ENCODE measurements at places on chromosomes 7 and 10. TPM values are rescaled to one million over a fixed set of nuclear protein-coding genes. Genes with fewer than 3 reads are reported as not detected.

The CTAGE15 gene
- 2.2 TPM for total RNA-seq

The ADAM12 gene
- 3.3 TPM for total RNA-seq

The PKD1L1 gene
- 0.82 TPM for total RNA-seq

The STRIP2 gene
- 0.88 TPM for total RNA-seq

DNA sequence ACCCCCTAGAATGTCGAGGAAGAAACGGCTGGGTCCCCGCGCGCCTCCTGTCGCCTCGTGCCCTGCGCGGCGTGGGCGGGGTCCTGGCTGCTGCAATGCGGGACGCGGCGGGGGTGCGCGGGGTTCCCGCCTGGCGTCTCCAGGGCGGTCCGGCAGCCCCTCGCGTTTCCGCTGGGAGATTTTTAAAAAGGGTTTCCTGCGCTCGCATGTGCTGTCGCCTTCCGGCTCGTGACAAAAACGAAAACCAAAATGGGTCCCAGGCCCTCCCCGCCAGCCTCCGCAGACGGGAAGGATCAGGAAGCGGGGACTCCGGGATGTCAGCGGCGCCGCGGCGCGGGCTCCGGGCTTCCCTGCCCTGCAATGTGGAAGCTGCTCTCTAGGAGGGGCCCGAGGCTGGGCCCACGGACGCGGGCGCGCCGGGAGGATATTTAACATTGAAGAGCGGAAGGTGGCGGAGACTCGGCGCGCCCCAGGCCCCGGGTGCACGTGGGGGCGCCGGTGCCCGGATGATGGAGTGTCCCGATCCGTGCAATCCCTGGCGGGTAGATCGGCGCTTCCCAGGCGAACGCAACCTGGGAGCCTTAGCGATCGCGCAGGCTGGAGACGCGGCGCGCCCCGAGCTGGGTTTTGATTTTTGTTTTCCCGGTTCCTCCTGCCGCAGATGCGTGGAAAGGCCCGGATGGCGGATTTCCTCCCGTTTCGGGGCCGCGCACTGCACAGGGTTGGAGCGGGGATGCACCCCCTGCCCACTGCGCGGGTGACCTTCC lies 1.0 kb downstream of the PFKP start:
- peak overlapping the region; percentile 76 for H3K4me3 ChIP-seq
- H3K27me3 ChIP-seq: no peaks in the 10 kb centered on the region
- peak overlapping the region; percentile 72 for H3K27ac ChIP-seq

- no peaks in the 10 kb centered on the region for H3K36me3 ChIP-seq
- DNase-seq: no peak
- H3K27ac ChIP-seq: no peak overlapping the region
- H3K27me3 ChIP-seq: no peaks in the 10 kb centered on the region
- H3K4me3 ChIP-seq: no peak overlapping the region
Measured at GRCh38 chr7:87513735-87514335, 38.4 kb upstream of the ABCB4 start.

GRCh38 chr7:4775848-4776623 lies 613 bp downstream of the AP5Z1 start:
- H3K27me3 ChIP-seq: no peaks in the 10 kb centered on the region
- H3K4me3 ChIP-seq: peak overlapping the region; percentile 94

The SYT15 gene
- 12.7 TPM for total RNA-seq

GRCh38 chr10:95237376-95238170 lies 43.5 kb downstream of the ACSM6 start:
- no peaks in the 10 kb centered on the region for H3K4me1 ChIP-seq
- peaks cover 6% of the 10 kb centered on the region for H3K36me3 ChIP-seq
- no peak for DNase-seq
- no peaks in the 10 kb centered on the region for H3K27me3 ChIP-seq
- H3K27ac ChIP-seq: no peak overlapping the region
- H3K4me3 ChIP-seq: no peak overlapping the region

GRCh38 chr10:18498998-18499397 lies 152.4 kb downstream of the NSUN6 start:
- DNase-seq: no peak
- H3K4me1 ChIP-seq: no peaks in the 10 kb centered on the region
- no peak overlapping the region for H3K27ac ChIP-seq
- no peaks in the 10 kb centered on the region for H3K27me3 ChIP-seq
- H3K4me3 ChIP-seq: no peak overlapping the region
- no peaks in the 10 kb centered on the region for H3K36me3 ChIP-seq

The NPY4R2 gene
- total RNA-seq: not detected

DNA sequence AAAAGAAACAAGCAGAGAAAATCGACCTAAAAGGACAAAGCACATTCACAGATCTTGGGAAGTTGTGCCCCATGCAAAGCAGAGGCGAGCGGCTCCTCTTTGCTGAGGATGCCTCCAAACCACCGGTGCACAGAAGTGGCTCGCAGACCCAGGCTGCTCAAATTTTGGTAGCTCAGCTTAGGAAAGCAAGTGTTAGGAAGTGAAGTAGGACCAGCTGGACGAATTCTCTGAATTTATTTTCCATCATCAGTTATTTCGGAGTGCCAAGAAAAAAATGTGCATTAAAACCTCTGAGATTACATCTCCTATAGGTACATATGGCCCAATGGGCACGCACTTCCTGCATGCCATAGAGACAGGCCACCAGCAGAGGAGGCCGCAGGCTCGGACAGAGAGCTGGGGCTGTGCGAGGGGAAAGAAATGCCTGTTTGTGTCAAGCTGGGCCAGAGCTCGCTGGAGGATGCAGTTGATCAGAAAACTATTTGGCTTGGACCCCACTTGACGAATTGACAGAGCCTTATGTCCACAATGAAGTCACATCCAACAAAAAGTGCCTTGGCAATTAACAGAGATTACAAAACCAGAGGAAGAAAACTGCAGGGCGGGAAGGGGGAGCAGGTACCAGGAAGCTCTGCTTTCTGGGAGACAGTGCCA lies 122.3 kb upstream of the LYZL2 start:
- no peaks in the 10 kb centered on the region for H3K4me1 ChIP-seq
- H3K27ac ChIP-seq: no peak overlapping the region
- DNase-seq: no peak
- no peaks in the 10 kb centered on the region for H3K27me3 ChIP-seq
- H3K4me3 ChIP-seq: no peak overlapping the region
- no peaks in the 10 kb centered on the region for H3K36me3 ChIP-seq

DNA sequence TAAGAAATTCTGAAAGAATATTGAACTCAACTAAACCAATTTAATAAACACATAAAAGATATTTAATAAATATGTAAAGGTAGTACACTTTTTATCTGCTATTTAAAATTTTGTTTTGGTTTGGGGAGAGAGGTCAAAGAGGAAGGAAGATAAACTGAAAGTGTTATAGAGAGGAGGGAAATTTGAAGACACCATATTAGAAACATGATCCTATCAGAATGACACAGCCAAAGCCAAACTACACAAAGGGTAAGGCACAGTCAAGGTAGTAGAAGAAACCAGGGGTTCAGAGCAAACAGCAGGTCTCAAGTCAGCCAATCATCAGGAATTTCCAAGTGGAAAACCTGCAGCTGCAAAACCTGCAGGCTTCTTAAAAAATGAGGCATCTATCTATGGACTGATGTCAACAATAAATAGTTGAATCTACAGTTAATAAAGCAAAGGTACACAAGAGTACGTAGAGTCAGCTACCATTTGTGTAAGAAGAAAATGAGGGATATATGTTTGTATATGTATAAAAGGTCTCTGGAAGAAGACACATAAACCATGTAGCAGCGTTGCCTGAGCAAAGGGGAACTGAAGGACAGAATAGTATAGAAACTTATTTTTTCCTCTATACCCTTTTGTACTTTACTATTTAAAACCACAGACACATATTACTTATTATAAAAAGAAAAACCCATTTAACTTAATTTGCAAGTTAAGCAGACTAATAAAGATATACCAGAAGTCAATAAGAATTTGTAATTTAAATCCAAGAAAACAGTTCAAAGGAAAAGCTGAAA lies 10.0 kb downstream of the ZNF800 start:
- H3K36me3 ChIP-seq: peaks cover 3% of the 10 kb centered on the region
- no peaks in the 10 kb centered on the region for H3K27me3 ChIP-seq
- no peak overlapping the region for H3K27ac ChIP-seq
- DNase-seq: no peak
- no peaks in the 10 kb centered on the region for H3K4me1 ChIP-seq
- no peak overlapping the region for H3K4me3 ChIP-seq

- peak; percentile 40 for DNase-seq
- H3K27me3 ChIP-seq: no peaks in the 10 kb centered on the region
- no peak overlapping the region for H3K27ac ChIP-seq
- peaks cover 6% of the 10 kb centered on the region for H3K4me1 ChIP-seq
- no peak overlapping the region for H3K4me3 ChIP-seq
Measured at GRCh38 chr7:66265566-66265965, 60.4 kb downstream of the TPST1 start.

- H3K27me3 ChIP-seq: no peaks in the 10 kb centered on the region
- H3K36me3 ChIP-seq: no peaks in the 10 kb centered on the region
- H3K4me1 ChIP-seq: no peaks in the 10 kb centered on the region
- H3K27ac ChIP-seq: no peak overlapping the region
- peak; percentile 45 for DNase-seq
- H3K4me3 ChIP-seq: no peak overlapping the region
Measured at GRCh38 chr10:103713676-103714075, 141.7 kb downstream of the SH3PXD2A start.

DNA sequence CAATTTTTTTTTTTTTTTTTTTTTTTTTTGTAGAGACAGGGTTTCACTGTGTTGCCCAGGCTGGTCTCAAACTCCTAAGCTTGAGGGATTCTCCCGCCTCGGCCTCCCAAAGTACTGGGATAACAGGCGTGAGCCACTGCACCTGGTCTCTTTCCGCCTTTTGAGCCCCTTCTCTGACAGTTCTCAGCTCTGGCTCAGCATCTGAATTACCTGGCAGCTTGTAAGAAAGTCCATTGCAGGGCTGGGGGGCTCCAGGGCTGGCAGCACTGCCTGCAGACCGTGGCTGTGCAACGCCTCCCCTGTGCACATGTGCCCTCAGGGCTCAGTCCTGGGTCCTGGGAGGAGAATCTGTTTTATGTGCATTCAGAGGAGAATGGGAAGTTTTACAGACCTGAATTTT lies 37.6 kb downstream of the VWA2 start:
- no peak overlapping the region for H3K4me3 ChIP-seq
- no peaks in the 10 kb centered on the region for H3K27me3 ChIP-seq
- no peaks in the 10 kb centered on the region for H3K4me1 ChIP-seq
- no peaks in the 10 kb centered on the region for H3K36me3 ChIP-seq

DNA sequence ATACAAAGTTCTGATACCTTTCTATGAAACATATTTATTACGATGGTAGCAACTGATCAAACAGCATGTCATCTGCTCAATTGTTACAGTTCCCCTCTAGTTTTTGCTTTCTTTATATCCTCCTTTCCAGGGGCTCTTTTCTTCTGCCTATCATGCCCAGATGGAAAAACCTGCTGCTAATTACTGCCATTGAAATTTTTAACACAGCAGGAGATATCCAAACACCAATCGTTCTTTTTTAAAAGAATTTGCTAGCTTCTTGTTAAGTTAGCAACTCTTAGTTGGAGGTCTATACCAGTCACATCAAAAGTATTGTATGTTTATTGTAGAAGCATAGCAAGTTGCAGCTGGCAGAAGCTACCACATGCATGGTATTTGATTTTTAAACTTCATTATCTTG lies 768.5 kb downstream of the NXPH1 start:
- H3K36me3 ChIP-seq: no peaks in the 10 kb centered on the region
- H3K27me3 ChIP-seq: no peaks in the 10 kb centered on the region
- H3K4me1 ChIP-seq: no peaks in the 10 kb centered on the region
- no peak overlapping the region for H3K4me3 ChIP-seq

- no peaks in the 10 kb centered on the region for H3K36me3 ChIP-seq
- H3K4me1 ChIP-seq: peaks cover 2% of the 10 kb centered on the region
- DNase-seq: peak; percentile 19
- no peak overlapping the region for H3K27ac ChIP-seq
Measured at GRCh38 chr7:105934572-105935185, 28.4 kb upstream of the CDHR3 start.

GRCh38 chr7:10106609-10107008 lies 867.1 kb upstream of the PHF14 start:
- no peaks in the 10 kb centered on the region for H3K36me3 ChIP-seq
- H3K27me3 ChIP-seq: no peaks in the 10 kb centered on the region
- no peak overlapping the region for H3K27ac ChIP-seq
- no peaks in the 10 kb centered on the region for H3K4me1 ChIP-seq
- H3K4me3 ChIP-seq: no peak overlapping the region

DNA sequence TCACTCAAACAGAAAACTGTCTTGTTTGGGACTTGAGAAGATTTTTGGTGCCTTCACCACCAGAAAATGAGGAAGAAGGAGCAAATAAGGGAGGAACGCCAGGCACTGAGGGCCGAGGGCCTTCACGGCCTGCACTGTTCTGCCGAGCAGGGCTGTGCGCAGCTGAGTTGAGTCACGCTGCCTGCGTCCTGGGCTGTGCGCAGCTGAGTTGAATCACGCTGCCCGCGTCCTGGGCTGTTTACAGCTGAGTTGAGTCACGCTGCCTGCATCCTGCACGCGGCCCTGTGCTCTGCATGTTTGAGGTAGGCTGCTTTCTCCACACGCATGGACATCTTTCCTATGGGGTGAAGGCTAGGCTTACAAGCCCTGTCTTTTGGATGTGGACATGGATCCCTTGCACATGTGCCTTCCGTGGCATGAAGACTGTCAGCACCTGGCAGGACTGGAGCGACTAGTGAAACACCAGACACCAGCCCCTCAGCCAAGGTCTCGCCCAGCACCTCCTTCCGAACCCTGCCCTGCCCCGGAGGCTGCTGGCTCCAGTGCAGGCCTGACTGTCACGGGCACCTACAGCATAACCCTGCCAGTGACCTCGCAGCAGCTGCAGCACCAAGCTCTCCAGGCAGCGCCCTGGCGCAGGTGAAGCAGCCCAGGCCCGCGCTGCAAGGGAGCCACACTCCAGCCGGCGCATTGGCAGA lies 96.7 kb downstream of the HTR5A start:
- H3K36me3 ChIP-seq: no peaks in the 10 kb centered on the region
- no peak overlapping the region for H3K27ac ChIP-seq
- H3K4me3 ChIP-seq: no peak overlapping the region
- DNase-seq: no peak

The ATP6V0A4 gene
- total RNA-seq: 30.5 TPM

The ANKRD61 gene
- 0.19 TPM for total RNA-seq

The OR2A42 gene
- total RNA-seq: 0.06 TPM

DNA sequence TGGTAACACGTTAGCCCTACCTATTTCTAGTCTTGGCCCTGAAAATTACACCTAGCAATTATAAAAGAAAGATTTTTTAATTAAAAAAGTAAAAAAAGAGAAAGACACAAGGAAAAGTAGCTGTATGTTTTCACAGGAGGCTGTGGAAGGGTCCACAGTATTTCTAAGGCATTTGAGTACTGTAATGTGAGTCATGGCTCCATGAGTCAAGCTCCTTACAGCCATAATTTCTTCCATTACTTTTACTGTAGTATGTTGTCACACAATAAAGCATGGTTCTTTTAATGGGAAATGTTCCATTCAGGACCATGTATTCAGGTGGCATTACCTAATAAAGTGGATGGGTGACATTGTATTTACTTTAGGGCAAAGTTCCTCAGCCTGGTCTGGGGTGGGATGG lies 113.4 kb downstream of the GPR37 start:
- no peak overlapping the region for H3K4me3 ChIP-seq
- no peak overlapping the region for H3K27ac ChIP-seq
- H3K36me3 ChIP-seq: no peaks in the 10 kb centered on the region
- no peaks in the 10 kb centered on the region for H3K4me1 ChIP-seq
- DNase-seq: no peak
- no peaks in the 10 kb centered on the region for H3K27me3 ChIP-seq

GRCh38 chr7:96085953-96086352 lies 235.9 kb downstream of the SLC25A13 start:
- no peak overlapping the region for H3K27ac ChIP-seq
- no peaks in the 10 kb centered on the region for H3K4me1 ChIP-seq
- no peaks in the 10 kb centered on the region for H3K27me3 ChIP-seq
- no peak for DNase-seq
- H3K36me3 ChIP-seq: no peaks in the 10 kb centered on the region
- no peak overlapping the region for H3K4me3 ChIP-seq

The NEUROG3 gene
- not detected for total RNA-seq

Measured in kidney (tissue), 22 donors.